Activated CD8-positive, alpha-beta T cell treated with anti-CD3 and anti-CD28 coated beads for 36 hours (primary cell): ENCODE measurements at places on chromosomes 12 and 14. TPM values are rescaled to one million over a fixed set of nuclear protein-coding genes. Genes with fewer than 3 reads are reported as not detected.

The AHSA1 gene
- 339 TPM for total RNA-seq

The CCDC92 gene
- 6.2 TPM for total RNA-seq

The CMTM5 gene
- total RNA-seq: not detected

The TAC3 gene
- 0.54 TPM for total RNA-seq
